ENCODE measurements at places on chromosomes 11 and 22.
A peak's percentile ranks its signal among the peaks of the same experiment; 100 is the strongest.

GRCh38 chr22:45212306-45212709 lies 28.4 kb downstream of the KIAA0930 start:
- no peak overlapping the region for H3K27ac ChIP-seq
- no peak overlapping the region for H3K4me3 ChIP-seq
- no peak for DNase-seq
- H3K36me3 ChIP-seq = no peaks in the 10 kb centered on the region
- no peaks in the 10 kb centered on the region for H3K4me1 ChIP-seq

DNA sequence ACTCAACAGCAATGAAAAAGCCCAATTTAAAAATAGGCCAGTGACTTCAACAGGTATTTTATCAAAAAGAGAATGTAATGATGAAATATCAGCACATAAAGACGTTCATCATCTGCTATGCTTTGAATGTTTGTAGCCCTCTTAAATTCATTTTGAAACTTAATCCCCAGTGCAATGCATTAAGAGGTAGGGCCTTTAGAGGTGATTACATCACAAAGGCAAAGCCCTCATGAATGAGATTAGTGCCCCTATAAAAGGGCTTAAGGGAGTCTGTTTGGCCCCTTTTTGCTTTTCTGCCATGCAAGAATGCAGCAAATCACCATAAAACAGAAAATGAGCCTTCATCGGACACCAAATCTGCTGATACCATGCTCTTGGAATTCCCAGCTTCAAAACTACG lies 637.0 kb downstream of the DLG2 start:
- H3K27me3 ChIP-seq = no peaks in the 10 kb centered on the region
- DNase-seq = no peak
- no peaks in the 10 kb centered on the region for H3K36me3 ChIP-seq
- no peak overlapping the region for H3K27ac ChIP-seq
- no peak overlapping the region for H3K4me3 ChIP-seq

DNA sequence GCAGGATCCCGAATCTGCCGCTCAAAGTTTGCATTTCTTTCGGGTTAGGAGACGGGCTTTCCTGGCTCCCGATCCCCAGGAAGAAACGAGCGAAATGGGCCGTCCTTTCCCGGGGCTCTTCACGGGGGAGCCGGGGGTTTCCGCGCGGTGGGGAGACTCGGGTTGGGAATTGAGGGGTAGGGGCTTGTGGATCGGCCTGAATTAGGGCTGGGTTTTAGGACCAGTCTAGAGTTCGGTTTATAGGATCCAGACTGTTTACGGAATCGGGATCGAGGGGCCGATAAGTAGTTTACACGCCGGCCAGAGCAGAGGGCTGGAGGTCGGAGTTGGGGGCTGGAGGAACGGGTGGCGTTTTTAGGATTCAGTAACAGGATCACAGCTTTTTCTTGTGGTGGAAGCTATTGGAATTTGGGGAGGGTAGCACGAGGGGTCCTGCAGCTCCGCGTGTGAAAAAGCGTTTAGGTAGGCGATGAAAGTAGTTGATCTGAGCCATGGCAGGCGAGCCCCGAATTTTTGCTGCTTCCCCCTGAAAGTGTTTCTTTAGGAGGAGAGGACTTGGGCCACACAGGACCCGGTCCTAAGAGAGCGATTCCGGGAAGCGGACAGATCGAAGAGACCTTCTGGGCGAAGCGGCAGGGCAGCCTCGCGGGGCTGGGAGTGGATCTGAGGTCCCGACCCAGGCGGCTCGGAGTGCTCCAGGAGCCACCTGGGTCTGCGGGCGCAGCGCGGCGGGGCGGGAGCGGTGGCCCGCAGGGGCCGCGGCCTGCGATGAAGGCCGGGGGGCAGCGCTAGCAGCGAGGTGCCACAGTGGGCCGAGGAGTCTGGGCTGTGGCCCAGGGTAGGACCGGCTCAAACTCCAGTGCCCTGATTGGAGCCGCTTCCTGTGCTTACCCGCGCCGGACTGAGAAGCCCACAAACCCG lies 1.6 kb downstream of the PKNOX2 start:
- peaks cover 7% of the 10 kb centered on the region for H3K27me3 ChIP-seq
- H3K36me3 ChIP-seq = no peaks in the 10 kb centered on the region
- H3K4me3 ChIP-seq = peak overlapping the region; percentile 63
- H3K27ac ChIP-seq = no peak overlapping the region
- DNase-seq = no peak

DNA sequence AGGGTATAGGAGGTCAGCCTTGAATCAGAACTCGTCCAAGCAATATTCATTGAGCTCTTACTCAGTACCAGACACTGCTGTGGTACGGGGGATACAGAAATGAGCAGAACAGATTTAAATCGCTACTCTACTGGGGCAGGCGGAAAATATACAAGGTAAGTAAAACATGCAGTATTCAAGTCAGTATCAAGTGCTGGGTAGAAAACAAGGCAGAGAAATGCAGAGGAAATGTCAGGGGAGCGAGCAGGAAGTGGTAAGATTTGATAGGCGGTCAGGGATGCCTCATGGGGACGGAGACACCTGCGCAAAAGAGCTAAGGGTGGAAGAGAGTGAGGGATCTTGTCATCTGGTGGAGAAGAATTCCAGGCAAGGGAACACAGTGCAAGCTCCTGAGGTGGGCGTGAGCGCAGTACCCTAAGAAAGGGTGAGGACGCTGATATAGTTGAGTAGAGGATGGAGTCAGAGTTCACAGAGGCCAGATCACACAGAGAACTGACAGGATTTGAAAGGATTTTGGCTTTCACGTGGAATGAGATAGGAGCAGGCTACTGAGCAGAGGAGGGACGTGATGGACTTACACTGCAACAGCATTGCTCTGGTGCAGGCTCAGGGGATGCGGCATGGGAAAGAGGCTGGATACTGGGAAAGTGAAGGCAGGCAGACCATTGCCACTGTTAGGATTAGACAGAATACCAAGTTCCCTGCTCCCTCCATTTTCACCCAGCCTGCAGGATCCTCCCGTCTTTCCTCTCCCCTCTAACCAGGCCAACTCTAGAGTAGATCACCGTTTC lies 35.8 kb downstream of the SC5D start:
- peak; percentile 37 for DNase-seq
- H3K36me3 ChIP-seq = no peaks in the 10 kb centered on the region
- H3K4me3 ChIP-seq = no peak overlapping the region
- peaks cover 19% of the 10 kb centered on the region for H3K4me1 ChIP-seq
- H3K27ac ChIP-seq = peak overlapping the region; percentile 37

- DNase-seq = peak; percentile 97
- peak within 1 kb of the TSS; percentile 98 for H3K4me3 ChIP-seq
- no peaks in the 10 kb centered on the region for H3K27me3 ChIP-seq
- H3K36me3 ChIP-seq = peaks cover 31% of the 10 kb centered on the region
These were observed at the start of gene EIF4G2 for GRCh38 chr11:10808553-10809372. EIF4G2 (minus strand) TSS chr11:10808926.

- H3K27ac ChIP-seq = no peak overlapping the region
- no peaks in the 10 kb centered on the region for H3K27me3 ChIP-seq
- no peaks in the 10 kb centered on the region for H3K36me3 ChIP-seq
- no peak overlapping the region for H3K4me3 ChIP-seq
- no peak for DNase-seq
These were observed 27.3 kb upstream of the MUC5AC start for GRCh38 chr11:1130276-1131032.

DNA sequence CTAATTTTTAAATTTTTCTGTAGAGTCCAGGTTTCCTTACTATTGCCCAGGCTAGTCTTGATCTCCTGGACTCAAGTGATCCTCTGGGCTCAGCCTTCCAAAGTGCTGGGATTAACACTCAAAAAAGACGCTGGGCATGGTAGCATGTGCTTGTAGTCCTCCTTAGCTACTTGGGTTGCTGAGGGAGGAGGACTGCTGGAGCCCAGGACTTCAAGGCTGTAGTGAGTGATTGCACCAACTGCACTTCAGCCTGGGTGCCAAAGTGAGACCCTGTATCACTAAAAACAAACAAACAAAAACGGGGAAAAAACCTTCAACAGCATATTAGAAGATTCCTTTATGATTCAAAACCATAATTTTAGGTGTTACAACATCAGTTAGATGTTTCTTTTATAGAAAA lies 44.6 kb downstream of the RSF1 start:
- no peaks in the 10 kb centered on the region for H3K36me3 ChIP-seq
- H3K4me3 ChIP-seq = no peak overlapping the region
- no peaks in the 10 kb centered on the region for H3K27me3 ChIP-seq
- H3K27ac ChIP-seq = no peak overlapping the region
- H3K4me1 ChIP-seq = peaks cover 22% of the 10 kb centered on the region

DNA sequence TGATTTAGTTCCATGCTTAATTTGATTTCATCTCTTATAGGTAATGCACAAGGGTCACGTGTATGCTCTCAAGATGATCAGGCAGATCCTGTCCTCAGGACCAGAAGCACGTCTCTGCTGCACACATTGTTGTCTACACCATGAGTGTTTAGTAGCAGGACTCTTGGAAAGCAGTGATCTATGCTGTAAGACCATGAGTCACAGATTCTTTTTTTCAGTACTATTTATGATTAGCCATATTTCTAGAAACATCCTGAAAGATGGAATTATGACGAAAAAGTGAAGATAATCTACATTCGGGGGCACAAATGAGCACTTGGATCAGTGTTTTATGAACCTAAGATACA lies 29.6 kb downstream of the ZBED4 start:
- H3K4me1 ChIP-seq = peaks cover 9% of the 10 kb centered on the region
- H3K27me3 ChIP-seq = no peaks in the 10 kb centered on the region
- no peak for DNase-seq
- no peak overlapping the region for H3K27ac ChIP-seq
- H3K4me3 ChIP-seq = no peak overlapping the region

DNA sequence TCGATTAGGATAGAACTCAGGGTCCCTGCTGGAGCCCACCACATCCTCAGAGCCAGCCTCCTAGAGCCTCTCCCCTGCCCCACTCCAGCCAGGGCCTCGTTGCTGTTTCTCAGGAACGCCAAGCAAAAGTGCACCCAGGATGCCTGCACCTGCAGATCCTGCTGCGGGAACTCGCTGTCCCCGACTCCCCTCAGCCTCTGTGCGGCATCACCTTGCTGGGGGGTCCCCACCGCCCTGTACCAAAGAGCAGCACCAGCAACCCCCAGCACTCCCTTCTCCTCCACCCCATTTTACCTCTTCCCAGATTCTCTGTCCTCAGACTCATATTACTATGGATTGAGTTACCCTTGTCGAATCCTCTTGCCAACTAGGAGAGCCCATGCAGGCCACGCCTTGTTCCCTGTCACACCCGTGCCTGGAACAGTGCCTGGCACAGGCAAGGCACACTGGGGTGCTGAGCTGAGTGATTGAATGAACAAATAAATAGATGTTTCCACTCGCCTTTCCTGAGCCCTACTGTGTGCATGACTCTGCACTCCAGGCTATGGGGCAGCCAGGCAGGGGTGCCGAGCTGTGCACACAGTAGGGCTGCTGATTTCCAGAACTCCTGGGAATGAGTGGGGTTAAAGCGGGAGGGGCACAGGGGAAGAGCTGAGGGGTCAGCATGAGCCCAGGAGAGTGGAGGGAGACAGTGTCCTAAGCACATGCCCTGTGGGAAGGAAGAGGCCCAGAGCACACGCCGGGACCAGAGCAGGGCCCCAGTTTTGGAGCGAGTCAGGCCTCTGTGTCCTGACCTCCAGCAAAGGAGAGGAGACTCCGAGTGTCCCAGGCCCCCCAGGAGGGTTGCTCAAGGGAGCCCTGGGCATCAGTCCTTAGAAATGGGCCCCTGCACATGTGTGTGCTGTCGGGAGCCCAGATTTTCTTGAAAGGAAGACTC lies 44.3 kb downstream of the LINC01488 start:
- no peaks in the 10 kb centered on the region for H3K4me1 ChIP-seq
- H3K27ac ChIP-seq = no peak overlapping the region
- no peak for DNase-seq
- H3K4me3 ChIP-seq = no peak overlapping the region

DNA sequence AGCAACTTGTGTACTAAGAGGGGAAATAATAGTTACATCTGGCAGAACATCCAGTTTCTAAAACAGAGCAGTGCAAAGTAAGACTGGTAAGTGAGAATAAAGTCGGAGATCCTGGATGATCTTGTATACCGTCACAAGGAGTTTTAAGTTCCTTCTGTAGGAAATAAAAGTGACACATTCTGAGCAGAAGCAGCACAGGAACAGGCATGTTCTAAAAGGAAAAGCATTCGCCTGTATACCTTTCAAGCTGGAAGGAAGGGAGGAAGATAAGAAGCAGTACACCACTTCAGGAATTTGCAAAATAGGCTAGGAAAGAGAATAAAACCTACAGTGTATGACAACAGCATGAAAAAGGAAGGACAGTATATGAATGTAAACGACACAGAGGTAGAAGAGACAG lies 106.2 kb upstream of the TP53AIP1 start:
- no peak overlapping the region for H3K27ac ChIP-seq
- no peak overlapping the region for H3K4me3 ChIP-seq
- H3K4me1 ChIP-seq = no peaks in the 10 kb centered on the region
- H3K36me3 ChIP-seq = no peaks in the 10 kb centered on the region
- H3K27me3 ChIP-seq = no peaks in the 10 kb centered on the region

GRCh38 chr11:15059132-15059915 lies 14.1 kb upstream of the CALCB start:
- no peak overlapping the region for H3K27ac ChIP-seq
- DNase-seq = no peak
- H3K4me1 ChIP-seq = no peaks in the 10 kb centered on the region
- no peaks in the 10 kb centered on the region for H3K27me3 ChIP-seq
- H3K4me3 ChIP-seq = no peak overlapping the region
